NCI-H1417 treated with DMSO at 0.1 percent for 48 hours (cell line): ENCODE measurements at places on chromosomes 6 and 20.

DNA sequence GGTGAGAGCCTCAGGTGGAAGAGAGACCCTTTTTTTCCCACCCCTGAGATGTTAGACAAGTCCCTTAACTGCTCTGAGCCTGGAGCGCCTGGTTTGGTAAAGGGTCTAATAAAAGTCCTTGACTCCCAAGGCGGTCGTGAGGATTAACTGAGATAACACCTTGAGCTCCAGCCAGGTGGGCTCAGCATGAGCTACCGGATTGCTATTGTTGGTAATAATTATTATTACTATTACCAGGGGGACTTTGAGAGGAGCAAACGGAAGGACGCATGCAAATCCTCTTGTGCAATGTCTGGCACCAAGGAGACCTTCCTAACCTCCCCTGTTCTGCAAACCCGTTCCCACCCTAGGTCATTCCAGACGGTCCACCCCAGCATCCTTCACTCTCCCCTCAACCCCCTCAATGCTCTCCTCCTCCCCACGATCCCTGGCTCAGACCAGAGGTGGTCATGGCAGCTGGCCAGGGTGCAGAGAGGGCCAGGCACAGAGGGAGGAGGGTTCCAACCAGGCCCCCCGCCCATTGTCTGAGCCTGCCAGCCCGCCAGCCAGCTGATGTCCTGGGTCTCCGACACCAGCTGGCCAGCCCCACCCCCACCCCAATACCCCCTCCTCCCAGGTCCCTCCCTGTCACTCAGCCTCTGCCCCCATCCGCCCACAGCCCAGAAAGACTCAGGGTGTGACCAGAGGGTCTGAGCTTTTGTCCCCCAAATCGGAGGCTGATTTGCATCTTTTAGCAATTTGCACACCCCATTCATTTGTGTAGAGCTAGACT lies 14.3 kb upstream of the CBFA2T2 start:
- DNase-seq, result no peak

- DNase-seq, result no peak
Measured at GRCh38 chr6:122726649-122727048, 52.9 kb upstream of the FABP7 start.

GRCh38 chr6:159789377-159790148 lies at the start of gene TCP1:
Gene TCP1 (minus strand): TSS chr6:159789602. CDS start chr6:159789468, 134 bp downstream.
- DNase-seq, result peak; percentile 99

- no peak for DNase-seq
Measured at GRCh38 chr20:23278172-23278571, 72.4 kb upstream of the NXT1 start.

DNA sequence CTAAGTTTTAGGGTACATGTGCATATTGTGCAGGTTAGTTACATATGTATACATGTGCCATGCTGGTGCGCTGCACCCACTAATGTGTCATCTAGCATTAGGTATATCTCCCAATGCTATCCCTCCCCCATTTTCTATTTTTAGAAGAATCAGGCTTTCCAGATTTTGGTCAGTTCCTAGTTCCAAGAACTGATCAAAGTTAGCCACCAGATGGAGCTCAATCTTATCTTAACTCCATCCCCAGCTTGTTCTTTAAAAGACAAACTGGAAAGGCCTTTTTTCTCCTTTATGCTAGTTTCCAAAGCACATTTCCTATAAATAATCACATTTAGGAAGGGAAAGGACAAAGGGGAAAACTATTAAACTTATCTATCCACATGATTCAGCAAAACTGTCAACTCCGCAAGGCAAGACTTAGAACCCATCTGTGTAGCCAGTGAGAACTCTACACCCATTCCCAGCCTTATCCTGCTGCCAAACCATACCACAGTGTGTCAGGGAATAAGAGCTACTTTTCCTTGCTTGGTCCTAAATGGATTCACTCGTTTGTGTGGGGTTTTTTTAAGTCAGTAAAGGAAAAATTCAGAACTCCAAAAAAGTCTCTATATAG lies 22.8 kb upstream of the KHDC1 start:
- no peak for DNase-seq

- DNase-seq, result no peak
Measured at GRCh38 chr6:144330017-144330987, 45.2 kb downstream of the UTRN start.

- DNase-seq, result no peak
Measured at GRCh38 chr6:113292646-113293422, 564.3 kb upstream of the MARCKS start.

- no peak for DNase-seq
Measured at GRCh38 chr20:63782051-63782471, 42.5 kb downstream of the SLC2A4RG start.

DNA sequence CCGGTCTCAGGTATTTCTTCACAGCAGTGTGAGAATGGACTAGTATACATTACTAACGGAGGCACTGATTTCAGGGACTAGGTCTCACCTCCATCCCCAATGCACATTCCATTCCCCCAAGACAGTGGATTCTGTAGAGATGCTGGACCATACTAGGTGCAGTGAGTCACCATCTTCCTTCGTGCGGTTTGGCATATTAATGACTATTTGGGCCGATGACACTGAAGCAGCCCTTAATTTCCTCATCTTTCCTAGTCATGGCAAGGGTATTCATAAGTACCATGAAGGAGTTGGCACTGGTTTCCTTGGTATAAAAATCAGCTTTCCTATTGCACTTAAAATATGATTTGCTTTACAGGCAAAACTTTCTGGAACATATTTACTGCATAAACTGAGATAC lies 121.4 kb upstream of the TRAF3IP2 start:
- DNase-seq, result no peak

DNA sequence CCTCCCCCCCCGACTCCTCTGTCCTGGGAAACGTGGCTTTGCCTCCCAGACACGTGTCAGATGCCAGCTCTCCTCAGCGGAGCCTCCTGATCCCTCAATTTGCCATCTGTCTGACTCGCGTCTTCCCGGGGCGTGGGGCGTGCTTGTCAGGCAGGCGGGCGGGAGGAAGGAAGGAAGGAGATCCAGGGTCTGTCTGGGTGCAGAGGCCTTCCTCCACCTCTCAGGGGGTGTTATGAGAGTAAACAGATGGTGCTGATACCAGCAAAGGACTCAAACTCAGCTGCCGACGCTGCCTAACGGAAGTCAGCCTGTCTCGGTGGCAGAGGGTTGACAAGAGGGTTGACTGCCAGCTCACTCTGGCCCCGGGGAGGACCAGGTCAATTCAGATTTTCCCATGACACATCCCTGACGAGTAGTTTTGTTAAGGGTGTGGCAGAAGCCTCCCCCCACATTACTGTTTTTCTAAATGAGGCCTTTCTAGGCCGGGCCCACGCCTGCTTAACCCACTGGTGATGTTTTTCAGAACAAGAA lies 17.0 kb downstream of the UQCC2 start:
- DNase-seq, result no peak

DNA sequence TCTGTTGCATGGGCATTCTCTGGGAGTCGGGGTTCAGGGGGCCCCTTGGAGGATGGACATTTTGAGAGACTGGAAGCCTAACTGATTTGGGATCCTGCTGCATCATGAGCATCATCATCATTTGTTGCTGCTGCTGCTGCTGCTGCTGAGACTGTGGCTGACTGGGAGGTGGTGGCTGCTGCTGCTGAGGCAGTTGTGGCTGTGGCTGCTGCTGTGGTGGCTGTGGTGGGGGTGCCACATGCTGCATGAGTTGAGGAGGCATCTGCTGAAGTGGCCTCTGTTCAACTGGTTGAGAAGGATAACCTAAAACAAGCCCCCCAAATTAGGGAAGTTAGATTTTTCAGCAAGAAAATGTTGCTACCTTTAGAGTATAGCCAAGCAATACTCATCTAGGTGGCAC lies 38.9 kb downstream of the TP53INP2 start:
- DNase-seq, result no peak

GRCh38 chr6:21371676-21372171 lies 221.8 kb upstream of the SOX4 start:
- DNase-seq, result no peak

DNA sequence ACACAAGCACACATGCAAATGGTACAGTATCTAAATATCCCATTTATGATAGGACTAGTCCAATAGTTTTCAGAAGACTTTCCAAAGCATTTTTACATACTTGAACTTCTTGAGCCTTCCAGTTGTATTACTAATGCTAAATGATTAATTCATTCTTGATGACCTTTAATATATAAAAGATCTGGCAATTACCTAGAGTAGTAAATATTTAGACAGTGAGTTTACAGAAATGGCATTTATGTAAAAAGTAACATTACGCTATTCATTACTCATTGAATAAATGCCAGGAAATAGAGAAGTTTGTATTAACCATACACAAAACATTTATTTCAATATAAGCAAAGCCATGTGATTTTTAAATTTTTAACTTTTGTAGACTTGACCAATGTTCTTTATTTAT lies 158.8 kb downstream of the DST start:
- no peak for DNase-seq

- DNase-seq, result no peak
Measured at GRCh38 chr6:85403331-85404015, 46.4 kb upstream of the NT5E start.
